Naive thymus-derived CD8-positive, alpha-beta T cell (primary cell): ENCODE measurements at places on chromosomes 4 and X.

DNA sequence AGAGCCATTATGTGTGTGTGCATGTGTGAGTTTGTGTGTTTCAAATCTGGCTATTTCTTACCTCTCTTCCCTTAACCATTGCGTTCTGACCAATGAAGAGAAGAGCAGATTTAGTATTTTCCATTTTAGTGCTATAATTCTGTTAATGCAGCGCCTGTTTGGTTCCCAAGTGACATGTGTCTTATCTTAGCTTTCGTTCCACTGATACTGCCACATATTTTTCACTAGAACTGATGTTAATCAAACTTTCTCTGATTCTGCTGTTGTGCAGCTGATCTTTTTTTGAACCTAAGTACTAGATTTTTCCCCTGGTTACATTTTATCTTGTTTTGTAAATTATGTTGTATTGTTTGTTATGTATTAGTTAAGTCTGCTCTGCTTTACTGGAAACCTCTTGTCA is 152.9 kb upstream of the MID1 start:
- H3K4me1 ChIP-seq = no peaks in the 10 kb centered on the region
- no peaks in the 10 kb centered on the region for H3K27me3 ChIP-seq
- H3K4me3 ChIP-seq = no peak overlapping the region
- H3K36me3 ChIP-seq = no peaks in the 10 kb centered on the region
- H3K27ac ChIP-seq = no peak overlapping the region

DNA sequence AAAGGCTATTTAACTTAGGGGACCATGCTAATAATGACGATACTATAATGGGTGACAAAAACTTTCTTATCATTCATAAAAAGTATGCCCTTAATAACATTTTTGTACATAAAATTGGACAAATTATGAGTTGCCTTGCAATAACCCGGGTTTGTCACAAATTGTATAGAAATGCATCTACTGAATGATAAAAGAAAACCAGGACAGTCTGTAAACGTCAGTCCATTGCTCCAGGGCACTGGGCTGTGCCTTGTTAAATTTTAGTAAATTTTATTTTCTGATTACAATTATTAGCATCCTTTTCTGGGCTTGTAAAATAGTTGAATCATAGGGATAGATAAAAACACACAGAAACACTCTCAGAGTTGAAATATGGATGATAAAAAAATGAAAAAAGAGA is 778.3 kb downstream of the RAPGEF2 start:
- H3K27me3 ChIP-seq = no peaks in the 10 kb centered on the region
- H3K4me1 ChIP-seq = no peaks in the 10 kb centered on the region
- no peak overlapping the region for H3K27ac ChIP-seq
- no peak overlapping the region for H3K4me3 ChIP-seq

- H3K27me3 ChIP-seq = no peaks in the 10 kb centered on the region
- peaks cover 7% of the 10 kb centered on the region for H3K4me1 ChIP-seq
- H3K4me3 ChIP-seq = no peak overlapping the region
- H3K36me3 ChIP-seq = no peaks in the 10 kb centered on the region
These were observed 39.5 kb downstream of the EFNB1 start for GRCh38 chrX:68868316-68868715.

DNA sequence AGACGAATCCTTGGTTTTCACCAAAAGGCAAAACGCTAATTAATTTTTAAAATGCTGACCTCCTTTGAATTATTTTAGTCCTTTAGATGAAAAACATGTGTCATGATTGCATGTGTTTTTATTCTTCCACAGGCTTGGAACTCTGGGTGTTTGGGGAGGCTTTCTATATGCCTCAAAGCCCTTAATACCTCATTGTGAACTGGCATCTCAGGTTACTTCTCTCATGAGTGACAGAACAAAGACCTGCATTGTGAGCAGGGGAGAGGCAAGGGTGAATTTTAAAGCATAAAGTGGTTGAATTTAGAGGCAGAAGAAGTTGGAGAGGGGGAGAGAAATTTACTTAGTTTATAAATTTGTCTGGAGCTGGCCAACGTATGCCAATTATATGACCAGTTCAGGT is 119.5 kb downstream of the ARSF start:
- no peak overlapping the region for H3K27ac ChIP-seq
- H3K36me3 ChIP-seq = no peaks in the 10 kb centered on the region
- H3K4me3 ChIP-seq = no peak overlapping the region

GRCh38 chrX:139126493-139126892 is 404.0 kb upstream of the F9 start:
- no peaks in the 10 kb centered on the region for H3K36me3 ChIP-seq
- H3K4me3 ChIP-seq = no peak overlapping the region
- no peak for DNase-seq
- H3K27me3 ChIP-seq = peaks cover 3% of the 10 kb centered on the region
- H3K4me1 ChIP-seq = no peaks in the 10 kb centered on the region
- H3K27ac ChIP-seq = no peak overlapping the region

DNA sequence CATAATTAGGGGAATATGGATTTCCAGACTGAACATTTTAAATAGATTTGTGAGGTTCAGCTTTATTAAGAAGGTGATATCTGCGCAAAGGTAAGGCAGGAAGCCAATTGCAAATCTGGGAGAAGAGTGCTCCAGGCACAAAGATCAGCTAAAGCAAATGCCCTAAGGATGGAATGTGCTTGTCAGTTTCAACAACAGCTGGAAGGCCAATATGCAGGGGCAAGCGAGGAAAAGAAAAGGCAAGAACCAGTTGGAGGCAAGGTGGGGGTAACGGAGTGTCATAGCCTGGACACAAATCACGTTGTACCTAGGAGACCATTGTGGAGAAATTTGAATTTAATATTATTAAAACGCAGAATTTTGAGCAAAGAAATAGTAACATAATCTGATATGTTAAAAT is 1710.3 kb upstream of the PCDH7 start:
- no peaks in the 10 kb centered on the region for H3K4me1 ChIP-seq
- no peak for DNase-seq
- peaks cover 10% of the 10 kb centered on the region for H3K36me3 ChIP-seq
- no peak overlapping the region for H3K4me3 ChIP-seq

- no peak overlapping the region for H3K27ac ChIP-seq
- no peaks in the 10 kb centered on the region for H3K4me1 ChIP-seq
- no peak for DNase-seq
- no peaks in the 10 kb centered on the region for H3K27me3 ChIP-seq
- no peaks in the 10 kb centered on the region for H3K36me3 ChIP-seq
These were observed 269.1 kb upstream of the ZFP42 start for GRCh38 chr4:187726485-187726884.

DNA sequence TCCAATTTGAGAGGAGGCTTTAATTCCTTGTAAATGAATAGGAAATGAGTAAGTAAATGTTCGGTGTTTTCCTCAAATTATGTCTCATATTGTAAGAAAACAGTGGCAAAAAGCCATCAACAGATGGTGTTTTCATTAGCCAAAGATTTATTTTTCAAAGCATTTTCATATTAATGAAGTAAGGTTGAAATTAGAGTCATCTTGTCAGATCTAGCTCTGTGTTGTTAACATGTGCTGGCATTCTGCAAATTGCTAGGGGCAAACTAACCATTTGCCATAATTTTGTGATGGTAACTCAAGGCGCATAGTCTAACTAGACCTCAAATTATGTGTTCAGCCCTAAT is 24.7 kb downstream of the MID2 start:
- no peak overlapping the region for H3K4me3 ChIP-seq
- DNase-seq = no peak
- no peaks in the 10 kb centered on the region for H3K27me3 ChIP-seq
- H3K36me3 ChIP-seq = no peaks in the 10 kb centered on the region
- peaks cover 3% of the 10 kb centered on the region for H3K4me1 ChIP-seq

DNA sequence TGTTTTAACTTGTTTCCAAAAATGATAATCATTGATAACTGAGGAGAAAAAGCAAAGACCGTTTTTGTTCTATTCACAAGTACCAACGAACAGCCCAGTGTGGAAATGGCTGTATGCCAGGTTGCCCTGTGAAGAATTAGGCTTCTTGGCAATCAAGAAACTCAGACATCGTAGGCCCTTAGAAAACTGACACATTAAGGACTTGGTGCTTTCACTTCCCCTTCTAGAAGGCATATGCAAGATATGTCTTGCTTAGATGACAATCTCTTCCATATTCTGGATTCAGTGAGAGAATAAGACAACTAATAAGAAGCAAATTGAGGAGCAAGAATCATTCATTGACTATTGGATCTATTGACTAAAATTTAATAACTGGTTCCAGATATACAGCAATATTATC is 56.6 kb downstream of the ANAPC10 start:
- H3K36me3 ChIP-seq = peaks cover 14% of the 10 kb centered on the region
- H3K4me3 ChIP-seq = no peak overlapping the region
- peaks cover 5% of the 10 kb centered on the region for H3K4me1 ChIP-seq

- DNase-seq = no peak
- H3K36me3 ChIP-seq = no peaks in the 10 kb centered on the region
- no peak overlapping the region for H3K4me3 ChIP-seq
- no peaks in the 10 kb centered on the region for H3K4me1 ChIP-seq
These were observed 154.2 kb upstream of the FAM9B start for GRCh38 chrX:9188117-9188516.

- no peak overlapping the region for H3K27ac ChIP-seq
- DNase-seq = no peak
- H3K27me3 ChIP-seq = no peaks in the 10 kb centered on the region
- no peaks in the 10 kb centered on the region for H3K4me1 ChIP-seq
- H3K4me3 ChIP-seq = no peak overlapping the region
These were observed 183.3 kb upstream of the INTU start for GRCh38 chr4:127449449-127449848.

DNA sequence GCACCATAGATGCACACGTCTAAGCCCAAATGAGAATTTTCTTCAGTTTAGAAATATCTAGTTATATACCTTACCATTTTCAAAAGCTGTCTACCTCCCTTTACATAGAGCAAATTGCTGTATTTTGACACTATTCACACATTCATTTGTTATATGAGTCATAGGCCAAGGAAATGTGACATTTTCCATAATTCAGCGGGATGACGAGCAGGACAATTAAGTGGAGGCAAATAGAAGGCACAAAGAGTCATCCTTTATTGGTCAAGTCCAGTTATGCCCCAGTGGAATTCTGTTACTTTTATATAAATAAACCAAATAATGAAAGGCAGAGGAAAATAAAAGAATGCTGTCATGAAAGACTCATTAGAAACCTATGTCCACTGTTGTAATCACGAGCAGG is 27.9 kb downstream of the FGF13 start:
- H3K36me3 ChIP-seq = no peaks in the 10 kb centered on the region
- DNase-seq = no peak
- no peaks in the 10 kb centered on the region for H3K4me1 ChIP-seq

DNA sequence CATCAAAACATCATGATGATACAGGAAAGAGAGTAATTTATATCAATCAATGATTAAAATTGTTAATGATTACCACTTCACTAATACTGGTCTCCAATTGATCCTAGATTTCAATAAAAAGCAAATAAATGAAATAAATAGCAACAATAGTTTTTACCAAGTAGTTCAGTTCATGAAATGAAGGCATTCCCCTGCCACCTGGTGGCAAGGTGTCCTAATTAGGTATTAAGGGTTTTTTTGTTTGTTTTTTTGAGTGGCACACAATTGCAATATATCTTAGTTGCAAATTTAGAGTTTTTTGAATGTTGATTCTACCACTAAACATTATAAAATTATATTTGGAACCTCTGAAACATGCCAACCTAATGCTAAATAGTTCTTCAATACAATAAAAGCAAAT is 157.4 kb upstream of the PDE5A start:
- no peak overlapping the region for H3K4me3 ChIP-seq
- H3K36me3 ChIP-seq = no peaks in the 10 kb centered on the region
- H3K4me1 ChIP-seq = no peaks in the 10 kb centered on the region
- no peaks in the 10 kb centered on the region for H3K27me3 ChIP-seq

- H3K4me3 ChIP-seq = no peak overlapping the region
- H3K4me1 ChIP-seq = no peaks in the 10 kb centered on the region
- no peaks in the 10 kb centered on the region for H3K27me3 ChIP-seq
- no peak overlapping the region for H3K27ac ChIP-seq
These were observed 147.0 kb downstream of the AFAP1 start for GRCh38 chr4:7792616-7793015.

DNA sequence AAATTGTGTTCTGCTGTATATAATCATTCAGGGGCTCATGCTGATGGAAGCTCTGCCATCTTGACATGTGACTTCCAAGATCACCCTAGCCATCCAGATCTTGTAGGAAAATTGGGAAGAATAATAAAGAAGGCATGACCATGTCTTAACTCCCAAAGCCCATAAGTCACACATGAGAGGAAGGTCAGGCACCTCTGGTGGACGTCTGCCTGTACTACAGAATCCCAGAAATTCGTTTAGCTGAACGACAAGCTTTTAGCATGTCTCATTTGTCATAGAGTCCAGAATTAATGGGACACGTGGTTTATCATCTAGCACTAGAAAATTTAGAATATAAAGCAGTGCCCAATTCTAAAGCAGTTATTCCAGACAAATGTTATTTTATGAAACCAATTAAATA is 212.7 kb downstream of the CENPC start:
- no peak for DNase-seq
- no peak overlapping the region for H3K27ac ChIP-seq
- no peaks in the 10 kb centered on the region for H3K36me3 ChIP-seq
- peaks cover 33% of the 10 kb centered on the region for H3K27me3 ChIP-seq
- H3K4me1 ChIP-seq = no peaks in the 10 kb centered on the region

GRCh38 chrX:2324151-2324550 is 176.6 kb downstream of the DHRSX start:
- no peak overlapping the region for H3K4me3 ChIP-seq
- no peak for DNase-seq
- peaks cover 3% of the 10 kb centered on the region for H3K4me1 ChIP-seq
- peaks cover 13% of the 10 kb centered on the region for H3K36me3 ChIP-seq
- no peaks in the 10 kb centered on the region for H3K27me3 ChIP-seq
- H3K27ac ChIP-seq = no peak overlapping the region

GRCh38 chr4:109432696-109433095 is 919 bp upstream of the SEC24B start:
- peaks cover 46% of the 10 kb centered on the region for H3K4me1 ChIP-seq
- H3K27me3 ChIP-seq = no peaks in the 10 kb centered on the region
- H3K4me3 ChIP-seq = peak overlapping the region; percentile 89
- DNase-seq = no peak
- H3K36me3 ChIP-seq = peaks cover 9% of the 10 kb centered on the region

- H3K4me1 ChIP-seq = peaks cover 11% of the 10 kb centered on the region
- no peaks in the 10 kb centered on the region for H3K27me3 ChIP-seq
- no peaks in the 10 kb centered on the region for H3K36me3 ChIP-seq
- H3K27ac ChIP-seq = no peak overlapping the region
These were observed 4.6 kb upstream of the CDKL2 start for GRCh38 chr4:75634951-75635350.

GRCh38 chr4:162582180-162582579 is 418.4 kb upstream of the FSTL5 start:
- no peak for DNase-seq
- H3K27me3 ChIP-seq = no peaks in the 10 kb centered on the region
- no peak overlapping the region for H3K27ac ChIP-seq
- H3K4me3 ChIP-seq = no peak overlapping the region
- H3K4me1 ChIP-seq = no peaks in the 10 kb centered on the region
